ENCODE measurements at places on chromosomes 11 and 22.

DNA sequence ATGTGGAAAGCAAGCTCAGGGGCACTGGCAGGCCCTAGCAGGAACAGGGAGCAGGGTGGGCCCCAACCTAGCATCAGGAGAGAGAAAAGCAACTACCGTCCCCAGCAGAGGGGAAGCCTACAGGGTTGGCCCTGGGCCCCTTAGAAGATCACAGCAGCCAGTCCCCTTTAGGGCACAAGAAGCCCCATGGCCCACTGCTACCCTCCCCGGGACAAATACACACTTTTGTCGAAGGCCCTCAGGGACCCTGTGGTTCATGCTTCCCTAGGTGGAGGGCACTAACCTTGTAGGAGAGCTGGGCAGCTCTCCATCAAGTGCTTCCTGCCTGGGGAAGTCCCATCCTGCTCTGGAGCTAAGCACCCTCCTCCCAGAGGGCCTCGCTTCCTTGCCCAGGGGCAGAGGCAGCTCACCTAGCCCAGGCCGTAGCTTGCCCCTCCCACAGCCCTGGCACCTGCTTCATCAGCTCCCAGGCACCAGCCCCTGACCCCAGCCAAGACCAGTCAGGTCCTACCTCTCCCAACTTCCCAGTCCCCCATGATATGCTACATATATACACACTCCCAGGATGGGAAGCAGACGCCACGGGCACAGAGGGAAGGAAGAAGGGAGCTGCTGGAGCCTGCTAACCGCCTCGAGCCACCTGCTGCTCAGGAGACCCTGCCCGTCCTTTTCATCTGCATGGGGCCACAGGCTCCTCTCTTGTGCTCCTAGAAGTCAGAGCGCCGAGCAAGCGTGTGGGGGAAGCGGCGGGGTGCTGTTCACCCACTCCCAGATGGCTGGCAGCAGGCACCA is 20.1 kb downstream of the SUN2 start:
- DNase-seq: no peak

GRCh38 chr22:34344702-34345101 is 424.4 kb upstream of the LARGE1 start:
- DNase-seq: no peak

DNA sequence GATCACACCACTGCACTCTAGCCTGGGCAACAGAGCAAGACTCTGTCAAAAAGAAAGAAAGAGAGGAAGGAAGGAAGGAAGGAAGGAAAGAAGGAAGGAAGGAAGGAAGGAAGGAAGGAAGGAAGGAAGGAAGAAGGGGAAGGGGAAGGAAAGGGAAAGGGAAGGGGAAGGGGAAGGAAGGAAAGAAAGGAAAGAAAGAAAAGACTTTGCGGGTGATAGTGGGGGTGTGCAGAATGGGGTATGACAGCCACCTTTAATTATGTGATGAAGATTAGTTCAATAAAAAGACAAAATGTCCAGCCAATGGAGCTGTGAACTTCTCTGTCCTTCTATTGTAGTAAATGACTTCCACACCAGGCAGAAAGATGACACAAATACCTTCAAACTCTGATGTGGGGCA is 8.7 kb upstream of the APLP2 start:
- no peak for DNase-seq

- peak; percentile 68 for DNase-seq
Measured at GRCh38 chr22:28594797-28595462, 84.7 kb downstream of the TTC28 start.

- peak; percentile 85 for DNase-seq
Measured at GRCh38 chr22:41047801-41048211, 44.6 kb upstream of the EP300 start.

DNA sequence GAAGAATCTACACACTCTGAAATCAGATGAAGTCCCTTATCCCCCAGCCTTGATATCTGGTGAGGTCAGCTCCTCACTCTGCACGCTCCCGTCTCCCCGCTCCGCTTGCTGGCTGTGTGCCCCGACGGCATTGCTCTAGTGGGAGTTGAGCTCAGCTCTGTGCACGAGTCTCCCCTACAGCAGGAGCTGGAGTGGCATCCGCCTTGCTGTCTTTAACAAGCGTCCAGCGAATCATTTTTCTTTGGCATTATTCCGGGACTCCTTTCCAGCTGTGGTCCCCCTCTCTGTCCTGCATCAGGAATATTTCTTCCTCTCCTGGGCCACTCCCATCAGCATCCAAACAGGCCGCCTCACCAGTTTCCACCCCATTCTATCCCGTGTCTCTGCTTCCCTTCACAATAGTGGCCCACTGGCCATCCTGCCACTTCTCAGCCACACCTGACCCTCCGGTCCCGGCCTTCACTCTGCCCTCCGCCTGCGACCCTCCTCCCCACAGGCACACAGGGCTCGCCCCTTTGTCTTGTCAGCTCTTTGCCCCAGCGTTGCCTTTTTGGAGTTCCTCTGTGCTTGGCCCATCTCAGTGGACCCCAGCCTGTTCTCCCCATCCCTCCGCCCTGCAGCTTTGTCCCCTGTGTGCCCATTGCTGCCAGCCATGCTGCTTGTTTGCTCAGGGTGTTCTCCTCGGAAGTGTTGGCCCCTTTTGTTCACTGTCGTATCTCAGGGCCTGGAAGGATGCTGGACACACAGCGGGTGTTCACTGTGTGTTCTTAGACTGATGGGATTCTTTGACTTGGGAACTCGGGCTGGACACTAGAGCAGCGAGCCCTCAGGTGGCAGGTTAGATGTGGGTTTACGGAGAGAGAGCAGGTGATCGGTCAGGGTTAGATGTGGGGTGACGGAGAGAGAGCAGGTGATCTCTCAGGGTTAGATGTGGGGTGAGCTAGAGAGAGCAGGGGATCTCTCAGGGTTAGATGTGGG is 441.8 kb downstream of the TBC1D22A start:
- no peak for DNase-seq

- DNase-seq: no peak
Measured at GRCh38 chr11:19218786-19219460, 17.1 kb upstream of the CSRP3 start.

DNA sequence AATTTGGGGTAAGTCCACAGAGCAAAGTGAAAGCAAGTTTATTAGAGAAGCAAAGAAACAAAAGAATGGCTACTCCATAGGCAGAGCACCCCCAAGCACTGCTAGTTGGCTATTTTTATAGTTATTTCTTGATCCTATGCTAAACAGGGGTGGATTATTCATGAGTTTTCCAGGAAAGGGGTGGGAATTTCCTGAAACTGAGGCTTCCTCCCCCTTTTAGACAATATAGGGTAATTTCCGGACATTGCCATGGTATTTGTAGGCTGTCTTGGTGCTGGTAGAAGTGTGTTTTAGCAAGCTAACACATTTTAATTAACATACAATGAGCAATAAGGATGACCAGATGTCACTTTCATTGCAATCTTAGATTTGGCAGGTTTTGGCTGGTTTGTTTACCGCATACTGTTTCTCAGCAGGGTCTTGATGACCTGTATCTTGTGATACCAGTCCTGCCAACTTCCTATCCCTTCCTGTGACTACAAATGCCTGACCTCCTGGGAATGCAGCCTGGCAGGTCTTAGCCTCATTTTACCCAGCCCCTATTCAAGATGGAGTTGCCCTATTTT is 937 bp upstream of the C1QTNF6 start:
- DNase-seq: peak; percentile 31

DNA sequence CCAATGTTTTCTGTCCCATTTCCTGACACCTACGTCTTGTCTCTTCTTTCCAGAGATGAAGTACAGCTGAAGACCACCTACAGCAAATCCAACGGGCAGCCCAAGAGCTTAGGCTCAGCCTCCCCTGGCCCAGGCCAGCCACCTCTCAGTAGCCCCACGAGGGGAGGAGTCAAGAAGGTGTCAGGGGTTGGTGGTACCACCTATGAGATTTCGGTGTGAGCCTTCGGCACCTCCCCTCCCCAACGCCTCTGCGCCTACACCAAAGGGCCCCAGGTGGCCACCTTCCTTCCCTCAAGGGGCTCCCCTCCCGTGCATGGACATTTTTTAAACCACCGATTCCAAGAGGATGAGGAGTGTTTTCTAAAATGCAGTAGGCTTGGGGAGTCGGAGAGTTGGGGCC is 12.2 kb downstream of the MED19 start:
- DNase-seq: no peak

DNA sequence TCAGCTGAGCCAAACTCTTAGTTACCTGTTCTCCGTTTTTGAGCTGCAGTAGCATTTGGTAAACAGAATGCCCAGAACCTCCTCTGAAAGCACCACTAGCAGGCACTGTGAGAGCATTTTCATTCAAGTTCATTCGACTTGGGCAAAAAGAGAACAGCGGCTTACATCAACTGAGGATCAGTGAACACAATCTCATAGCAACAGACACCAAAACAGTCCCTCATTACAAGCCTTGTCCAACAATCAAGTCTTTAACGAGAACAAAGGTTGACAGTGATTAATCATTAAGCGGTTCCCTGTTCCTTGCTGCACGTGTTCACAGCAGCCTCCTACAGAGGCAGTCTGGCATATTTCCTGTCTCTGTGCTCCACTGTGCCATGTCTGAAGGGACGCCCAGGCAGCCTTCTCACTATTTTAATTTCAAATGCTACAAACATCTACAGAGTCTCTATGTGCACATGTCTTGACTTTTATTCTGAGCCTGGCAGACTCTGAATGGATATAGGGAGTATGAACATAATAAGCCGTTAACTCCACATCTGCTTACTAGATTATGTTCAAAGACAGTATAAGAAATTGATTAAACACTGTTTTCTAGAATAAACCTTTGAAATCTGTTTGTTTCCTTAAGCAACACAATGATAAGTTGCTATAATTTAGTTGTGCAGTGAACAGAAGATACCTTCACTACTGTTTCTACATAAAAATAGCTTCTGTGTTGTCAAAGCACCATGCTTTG is 88.3 kb upstream of the MTMR2 start:
- peak; percentile 88 for DNase-seq

DNA sequence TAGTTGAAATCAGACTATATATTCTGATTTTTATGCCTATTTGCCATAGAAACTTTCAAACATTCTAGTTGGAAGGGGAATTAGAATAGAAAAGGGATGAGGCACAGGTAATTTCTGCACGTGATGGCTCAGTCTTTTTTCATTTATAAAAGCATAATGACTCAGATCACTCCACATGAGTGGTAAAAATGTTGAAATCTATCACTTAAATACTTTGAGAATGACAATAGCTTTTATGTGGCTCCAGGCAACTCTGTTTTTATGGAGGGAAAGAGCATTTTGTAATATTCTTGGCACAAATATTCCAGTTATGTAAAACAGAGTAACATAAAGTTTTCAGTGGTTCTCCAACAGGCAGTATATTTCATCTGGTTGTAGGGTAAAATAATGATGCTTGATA is 5.9 kb upstream of the MMP3 start:
- DNase-seq: peak; percentile 64
